Tongue (tissue), 3 donors: ENCODE measurements at places on chromosomes 1 and 21.

DNA sequence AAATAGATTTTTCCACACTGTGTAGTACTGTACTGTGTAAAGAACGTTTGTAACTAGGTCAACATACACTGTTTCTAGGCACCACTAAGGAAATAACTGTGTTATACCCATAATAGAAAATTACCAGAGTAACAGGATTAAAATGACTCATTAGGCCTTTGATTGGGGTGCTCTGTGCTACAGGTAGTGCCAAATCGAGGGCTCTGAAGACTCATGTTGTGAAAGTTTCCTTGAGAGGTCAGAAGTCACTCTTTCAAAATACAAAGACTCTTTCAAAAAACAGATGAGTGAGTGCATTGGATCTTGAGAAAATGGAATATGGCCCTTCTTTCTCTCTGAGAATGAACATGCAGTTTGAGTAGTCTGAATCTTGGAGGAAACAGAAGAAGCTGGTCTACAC lies 143.0 kb downstream of the MRPL39 start:
- no peak for DNase-seq

DNA sequence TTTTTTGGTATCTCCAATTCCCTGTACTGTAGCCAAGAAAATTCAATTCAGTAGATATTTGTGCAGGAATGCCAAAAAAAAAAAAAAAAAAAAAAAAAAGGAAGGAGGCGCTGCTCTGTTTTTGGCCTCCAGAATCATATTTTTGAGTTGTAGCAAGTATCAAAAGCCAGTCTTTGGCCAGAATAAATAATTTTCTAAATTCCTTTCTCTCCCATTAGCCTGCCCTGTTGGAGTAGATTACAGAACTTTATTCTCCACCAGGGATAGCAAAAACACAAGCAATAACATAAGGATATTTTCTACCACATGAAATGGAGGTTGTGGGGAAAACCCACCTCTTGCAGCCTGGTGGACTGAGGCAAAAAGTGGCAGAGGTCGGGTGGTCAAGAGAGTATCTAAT lies 2.4 kb upstream of the CYP4X1 start:
- DNase-seq, result no peak

GRCh38 chr1:214670098-214670497 lies 67.1 kb downstream of the CENPF start:
- DNase-seq, result peak; percentile 78

DNA sequence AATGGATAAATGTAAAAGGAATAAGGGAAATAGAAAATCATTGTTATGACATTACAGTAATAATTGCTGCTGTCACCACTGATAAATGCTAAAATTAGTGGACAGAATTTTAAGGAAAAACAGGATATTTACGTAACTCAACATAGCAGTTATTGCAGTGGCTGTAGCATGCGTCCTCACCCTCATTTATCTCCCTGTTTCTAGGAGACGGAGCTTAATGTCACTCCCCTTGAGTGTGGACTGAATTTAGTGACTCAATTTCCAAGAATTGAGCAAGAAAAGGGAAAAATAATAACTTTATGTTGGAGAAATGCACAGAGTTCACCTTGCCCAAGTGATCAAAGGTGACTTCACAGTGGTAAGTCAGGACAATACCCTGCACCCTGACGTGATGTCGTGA lies 33.3 kb upstream of the COL18A1 start:
- DNase-seq, result no peak

DNA sequence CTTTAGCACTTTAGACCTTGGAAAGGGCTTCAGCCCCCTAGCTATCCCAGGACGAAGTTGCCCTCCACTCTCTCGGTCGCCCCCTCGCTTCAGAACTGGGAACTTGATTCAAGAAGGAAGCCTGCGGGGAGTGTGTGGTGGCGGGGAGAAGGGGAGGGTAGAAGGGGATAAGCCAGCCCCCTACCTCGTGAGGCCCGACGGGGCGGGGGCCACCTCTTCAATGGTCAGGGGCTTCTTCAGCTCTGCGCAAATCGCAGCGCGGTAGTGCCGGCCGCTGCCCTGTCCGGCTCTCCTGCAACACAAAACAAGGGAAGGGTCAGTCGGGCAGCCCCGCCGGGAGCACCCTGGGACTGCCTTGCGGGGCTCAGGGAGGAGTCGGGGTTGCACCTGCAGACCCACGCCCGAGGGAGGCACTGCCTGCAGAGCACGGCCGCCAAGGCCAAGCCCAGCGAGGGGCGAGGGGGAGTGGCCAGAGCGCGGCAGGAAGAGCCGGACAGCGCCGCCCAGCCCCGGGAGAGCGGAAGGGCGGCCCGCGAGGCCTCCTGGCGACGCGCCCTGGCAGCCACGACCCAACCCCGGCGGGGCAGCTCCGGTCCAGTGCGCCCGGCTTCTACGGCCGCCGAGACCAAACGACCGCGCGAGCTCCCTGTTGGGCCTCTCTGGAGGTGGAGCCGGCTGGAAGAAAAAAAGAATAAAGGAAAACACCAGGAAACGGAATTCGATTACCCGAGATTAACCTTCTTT lies 56.2 kb upstream of the RASAL2 start:
- DNase-seq, result peak; percentile 86

GRCh38 chr1:229328598-229329362 lies 14.1 kb downstream of the CCSAP start:
- DNase-seq, result no peak

DNA sequence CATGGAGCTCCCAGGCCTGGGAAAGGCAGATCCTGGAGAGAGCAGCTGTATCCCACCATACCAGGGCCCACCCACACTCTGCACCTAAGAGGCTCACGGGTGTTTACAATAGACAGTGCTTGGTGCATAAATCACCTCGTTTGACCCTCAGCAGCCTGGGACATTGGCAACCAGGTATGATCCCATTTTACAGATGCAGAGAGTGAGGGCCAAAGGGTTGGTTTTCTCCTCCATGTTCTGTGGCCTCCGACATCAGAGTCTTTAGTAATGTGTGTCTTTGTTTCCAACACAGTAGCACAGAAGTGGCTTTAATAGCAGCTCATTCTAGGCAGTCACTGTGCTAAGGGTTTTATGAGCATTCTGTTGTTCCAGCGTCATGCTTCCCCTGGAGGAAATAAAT lies 176.5 kb downstream of the KAZN start:
- DNase-seq, result no peak

- no peak for DNase-seq
Observed at GRCh38 chr21:25907573-25908275, 173.0 kb downstream of the GABPA start.
